ENCODE measurements at places on chromosomes 13 and 19.
A peak's percentile ranks its signal among the peaks of the same experiment; 100 is the strongest.

GRCh38 chr13:27161980-27162379 lies 9.6 kb downstream of the USP12 start:
- DNase-seq, result no peak

DNA sequence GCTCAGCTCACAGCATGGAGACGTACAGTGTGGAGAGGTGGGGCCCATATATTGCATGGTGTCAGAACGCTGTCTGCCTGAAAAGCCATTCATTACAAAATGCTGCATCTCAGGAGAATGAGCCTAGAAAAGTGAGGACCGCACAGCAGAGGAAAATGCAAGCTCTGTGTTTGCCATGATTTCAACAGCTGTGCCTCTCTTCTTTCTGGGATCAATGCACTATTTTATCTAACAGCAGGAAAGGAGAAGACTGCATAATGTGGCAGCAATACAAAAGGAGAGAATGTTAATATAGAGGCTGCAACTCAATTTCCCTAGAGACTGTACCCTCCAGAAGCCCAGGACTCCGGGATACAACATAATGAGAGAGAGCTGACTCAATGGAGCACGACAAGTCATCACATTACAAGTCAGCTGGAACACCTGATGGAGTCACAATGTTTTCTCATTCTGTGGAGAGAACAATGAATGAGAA lies 368.0 kb downstream of the FGF14 start:
- DNase-seq, result no peak

DNA sequence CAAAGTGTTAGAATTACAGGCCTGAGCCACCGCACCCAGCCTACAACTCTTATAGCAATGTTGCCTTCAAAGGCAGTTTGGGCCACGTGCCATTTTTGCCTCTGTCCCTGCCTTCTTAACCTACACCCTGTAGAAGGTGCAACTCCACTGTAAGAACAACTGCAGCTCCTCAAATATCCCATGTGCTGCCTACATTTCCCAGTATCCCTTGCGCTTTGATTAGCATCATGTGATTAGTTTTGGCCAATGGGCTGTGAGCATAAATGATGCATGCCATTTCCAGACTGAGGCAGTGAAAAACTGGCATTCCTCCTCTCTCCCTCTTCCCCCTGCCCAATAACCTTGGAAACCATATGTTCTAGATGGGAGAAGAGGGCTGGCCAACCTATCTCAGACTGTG lies 75.2 kb upstream of the MRI1 start:
- no peak for DNase-seq

DNA sequence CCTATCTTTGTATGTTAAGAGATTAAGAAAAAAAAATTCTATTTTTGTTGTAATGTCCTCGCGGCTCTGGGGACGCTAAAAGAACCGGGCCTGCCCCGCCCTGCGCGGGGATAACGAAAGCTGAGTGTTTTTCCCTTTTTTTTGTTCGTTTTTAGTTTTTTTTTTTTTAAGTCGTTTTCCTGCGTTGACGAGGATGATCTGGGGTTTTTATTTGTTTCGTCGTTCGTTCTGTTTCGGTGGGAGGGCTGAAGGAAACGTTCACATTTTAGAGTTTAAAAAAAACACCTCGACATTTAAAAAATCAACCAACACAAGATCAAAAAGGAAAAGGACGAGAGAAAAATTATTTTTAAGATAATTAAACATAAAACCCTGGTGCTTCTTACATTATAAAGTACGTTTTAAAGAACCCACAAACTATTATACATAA lies 5.6 kb downstream of the LYL1 start:
- DNase-seq, result no peak

DNA sequence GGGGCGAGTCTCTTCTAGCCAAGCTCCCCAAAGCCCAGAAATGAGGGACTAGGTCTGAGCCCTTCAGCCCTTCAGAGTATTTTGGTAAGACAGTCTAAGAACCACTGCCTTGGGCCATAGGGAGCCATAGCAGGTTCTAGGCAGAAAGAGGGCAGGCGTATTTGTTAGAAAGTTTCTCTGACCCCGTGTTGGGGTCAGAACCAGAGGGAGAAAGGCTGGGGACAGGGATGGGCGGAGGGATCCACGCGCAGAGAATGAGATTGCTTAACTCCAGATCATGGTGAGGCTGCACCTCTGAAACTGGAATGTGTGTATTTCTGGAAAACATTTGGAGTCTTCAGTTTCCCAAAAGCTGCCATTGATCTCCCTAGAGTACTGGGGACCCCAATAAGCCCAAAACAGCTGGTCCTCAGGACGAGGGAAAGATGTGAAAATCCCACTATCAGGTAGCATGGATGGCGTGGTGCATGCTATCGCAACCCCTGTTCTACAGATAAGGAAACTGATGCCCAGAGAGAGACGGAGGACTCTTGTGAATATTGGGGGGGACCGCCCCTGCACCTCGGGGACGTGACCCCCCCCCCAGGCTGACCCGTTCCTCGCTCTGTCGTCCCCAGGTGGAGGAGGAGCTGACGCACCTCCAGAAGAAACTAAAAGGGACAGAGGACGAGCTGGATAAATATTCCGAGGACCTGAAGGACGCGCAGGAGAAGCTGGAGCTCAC lies 703 bp upstream of the TPM4 start:
- DNase-seq, result no peak

GRCh38 chr19:33580645-33581037 lies 41.1 kb upstream of the CHST8 start:
- no peak for DNase-seq

- no peak for DNase-seq
Measured at GRCh38 chr19:33508941-33509614, 12.5 kb downstream of the PEPD start.

- DNase-seq, result no peak
Measured at GRCh38 chr13:89150362-89150761, 1479.2 kb downstream of the SLITRK5 start.

DNA sequence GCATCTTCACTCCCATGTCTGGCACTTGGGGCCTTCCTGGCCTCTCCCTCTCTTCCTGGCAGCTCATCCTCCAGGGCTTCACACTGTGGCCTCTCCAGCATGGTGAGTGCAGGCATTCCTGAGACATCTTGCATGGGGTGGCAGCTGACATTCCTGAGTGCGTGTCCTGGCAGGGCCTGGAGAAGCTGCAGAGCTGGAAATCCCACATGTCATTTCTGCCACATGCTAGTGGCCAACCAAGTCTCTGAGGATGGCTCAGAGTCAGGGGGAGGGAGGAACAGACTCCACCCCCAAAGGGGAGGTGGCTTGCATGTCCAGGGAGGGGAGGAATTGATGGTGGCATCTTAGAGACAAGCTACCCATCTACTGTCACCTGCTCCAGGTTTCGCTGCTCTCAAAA lies 41.6 kb upstream of the AMER2 start:
- no peak for DNase-seq

GRCh38 chr19:2625434-2625833 lies 77.1 kb downstream of the GNG7 start:
- no peak for DNase-seq

DNA sequence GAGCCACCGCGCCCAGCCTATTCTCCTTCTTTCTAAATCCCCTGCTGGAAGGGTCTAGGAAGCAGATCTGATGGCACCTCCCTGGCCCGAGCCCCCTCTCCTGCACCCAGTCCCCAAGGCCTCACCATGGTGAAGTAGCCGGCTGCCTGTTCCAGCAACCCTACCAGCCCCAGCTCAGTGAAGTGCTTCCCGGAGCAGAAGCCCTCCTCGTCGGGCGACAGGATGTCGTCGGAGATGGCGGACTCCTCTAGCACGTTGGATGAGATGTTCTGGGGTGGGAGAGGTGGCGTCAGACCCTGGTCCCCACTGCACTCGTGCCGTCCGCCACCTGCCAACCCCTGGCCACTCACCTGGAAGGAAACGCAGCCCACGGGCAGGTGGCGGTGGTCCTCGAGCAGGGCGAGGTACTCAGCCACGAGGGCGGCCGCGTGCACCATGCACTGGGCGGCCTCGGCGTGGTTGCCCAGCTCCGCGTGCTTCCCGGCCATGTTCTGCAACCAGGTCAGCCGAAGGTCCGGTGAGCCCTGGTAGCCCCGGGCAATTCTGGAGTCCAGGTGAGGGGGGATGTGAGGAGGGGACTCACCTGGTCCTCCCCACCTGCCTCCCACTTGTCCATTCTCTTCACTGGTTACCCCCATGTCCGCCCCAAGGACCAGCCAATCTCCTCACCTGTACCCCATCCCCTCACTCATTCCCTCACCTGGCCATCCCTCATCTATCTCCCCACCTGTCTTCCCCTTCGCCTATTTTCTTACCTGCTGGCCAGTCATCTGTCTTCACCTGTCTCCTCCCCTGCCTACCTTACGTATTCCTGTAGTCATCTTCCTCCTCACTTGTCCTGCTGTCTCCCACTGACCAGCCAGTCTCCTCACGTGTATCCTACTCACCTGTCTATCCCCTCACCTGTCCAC lies 11.5 kb upstream of the KANK2 start:
- no peak for DNase-seq

DNA sequence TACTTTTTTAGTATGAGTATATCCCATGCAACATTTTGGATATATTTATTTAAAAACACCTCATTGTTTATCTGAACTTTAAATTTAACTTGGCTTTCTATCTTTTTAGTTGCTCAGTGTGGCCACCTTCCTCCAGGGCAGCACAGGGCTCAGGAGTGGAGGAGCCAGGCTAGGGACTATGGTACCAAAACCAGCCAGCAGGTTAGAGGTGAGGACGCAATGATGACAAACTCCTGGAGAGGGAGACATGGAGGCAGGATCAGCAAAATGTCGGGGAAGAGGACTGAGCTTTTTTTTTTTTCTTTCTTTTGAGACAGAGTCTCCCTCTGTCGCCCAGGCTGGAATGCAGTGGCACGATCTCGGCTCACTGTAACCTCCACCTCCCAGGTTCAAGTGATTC lies 29.6 kb upstream of the CALM3 start:
- no peak for DNase-seq

DNA sequence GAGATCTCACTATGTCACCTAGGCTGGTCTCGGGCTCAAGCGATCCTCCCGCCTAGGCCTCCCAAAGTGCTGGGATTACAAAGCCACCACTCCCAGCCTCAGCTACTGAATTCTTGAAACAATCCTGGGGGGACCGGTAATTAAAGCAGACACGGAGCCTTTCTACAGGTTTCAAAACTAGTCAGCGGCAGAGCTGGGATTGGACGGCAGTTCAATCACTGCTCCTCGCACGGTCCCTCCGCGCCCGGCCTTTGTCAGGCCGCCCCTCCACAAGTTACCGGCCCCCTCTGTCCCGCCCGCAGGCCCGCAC lies 229 bp downstream of the BORCS8 start:
- DNase-seq, result no peak

- DNase-seq, result no peak
Measured at GRCh38 chr19:34260771-34261173, 6.4 kb downstream of the GARRE1 start.

- DNase-seq, result no peak
Measured at GRCh38 chr13:23794267-23795161, 94.7 kb downstream of the MIPEP start.

DNA sequence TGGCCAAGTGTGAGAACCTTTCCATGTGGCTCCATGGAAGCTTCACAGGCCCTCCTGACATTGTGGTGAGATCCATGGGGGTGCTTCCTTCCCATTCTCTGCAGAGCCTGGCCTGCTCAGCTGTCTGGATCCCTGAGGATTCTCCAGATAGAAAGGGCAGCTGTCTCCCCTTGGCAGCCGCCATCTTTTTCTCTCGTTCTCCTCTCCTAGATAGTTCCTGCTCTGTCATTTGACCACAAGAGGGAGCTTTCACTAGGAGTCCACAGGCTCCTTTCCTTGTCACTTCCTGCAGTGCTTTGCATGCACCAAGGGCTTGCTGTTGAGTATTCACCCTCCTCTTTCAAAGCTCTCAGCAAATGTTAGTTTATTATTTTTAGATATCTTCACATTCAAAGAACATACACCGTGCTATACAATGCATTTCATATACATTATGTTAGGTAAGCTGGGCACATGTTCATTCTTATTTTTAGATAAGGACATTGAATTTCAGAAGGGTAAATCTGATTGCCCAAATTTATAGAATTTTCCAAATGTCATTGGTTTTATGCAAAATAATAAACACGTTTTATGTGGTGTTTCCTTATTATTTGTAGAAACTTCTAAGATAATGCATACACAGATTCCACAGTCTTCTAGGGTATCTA lies 133.2 kb downstream of the FRY start:
- DNase-seq, result no peak

DNA sequence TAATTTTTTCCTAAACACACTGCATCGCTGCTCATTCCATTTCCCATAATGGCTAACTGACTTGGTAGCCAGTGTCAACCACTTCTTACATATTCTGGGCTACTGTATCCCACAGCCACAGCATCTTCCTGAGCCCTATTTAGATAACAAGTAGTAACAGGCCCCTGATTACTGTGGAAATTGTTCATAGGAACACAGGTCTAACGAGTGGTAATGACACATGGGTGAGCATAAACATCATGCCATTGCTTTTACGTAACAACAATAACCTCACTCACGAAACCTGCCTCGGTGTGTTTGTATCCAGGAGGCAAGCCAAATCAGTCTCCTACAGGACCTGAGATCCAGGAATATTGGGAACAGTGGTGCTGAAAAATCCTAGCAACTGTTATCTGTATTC lies 438.6 kb downstream of the KLF5 start:
- DNase-seq, result no peak

DNA sequence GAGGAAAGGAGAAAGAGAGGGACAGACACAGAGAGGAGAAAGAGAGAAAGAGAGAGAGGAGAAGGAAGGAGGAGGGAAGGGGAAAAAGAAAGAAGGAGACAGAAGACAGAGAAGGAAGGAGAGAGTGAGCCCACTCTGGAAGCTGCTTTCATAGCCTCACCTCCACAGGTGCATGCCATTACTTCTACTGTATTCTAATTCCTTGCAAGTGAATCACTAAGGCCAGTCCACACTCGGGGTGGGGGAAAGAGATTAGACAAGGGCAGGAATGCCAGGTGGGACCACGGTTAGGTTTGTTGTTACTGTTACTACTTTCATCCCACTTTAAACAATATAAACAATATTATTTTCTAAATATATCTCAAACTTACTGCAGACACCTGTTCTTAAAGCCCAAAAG lies 684.5 kb upstream of the ARGLU1 start:
- DNase-seq, result no peak

GRCh38 chr19:45391346-45391745 lies 13.5 kb downstream of the PPP1R13L start:
- peak; percentile 27 for DNase-seq

- peak; percentile 88 for DNase-seq
Measured at GRCh38 chr19:1856698-1857603, 6.4 kb downstream of the KLF16 start.

DNA sequence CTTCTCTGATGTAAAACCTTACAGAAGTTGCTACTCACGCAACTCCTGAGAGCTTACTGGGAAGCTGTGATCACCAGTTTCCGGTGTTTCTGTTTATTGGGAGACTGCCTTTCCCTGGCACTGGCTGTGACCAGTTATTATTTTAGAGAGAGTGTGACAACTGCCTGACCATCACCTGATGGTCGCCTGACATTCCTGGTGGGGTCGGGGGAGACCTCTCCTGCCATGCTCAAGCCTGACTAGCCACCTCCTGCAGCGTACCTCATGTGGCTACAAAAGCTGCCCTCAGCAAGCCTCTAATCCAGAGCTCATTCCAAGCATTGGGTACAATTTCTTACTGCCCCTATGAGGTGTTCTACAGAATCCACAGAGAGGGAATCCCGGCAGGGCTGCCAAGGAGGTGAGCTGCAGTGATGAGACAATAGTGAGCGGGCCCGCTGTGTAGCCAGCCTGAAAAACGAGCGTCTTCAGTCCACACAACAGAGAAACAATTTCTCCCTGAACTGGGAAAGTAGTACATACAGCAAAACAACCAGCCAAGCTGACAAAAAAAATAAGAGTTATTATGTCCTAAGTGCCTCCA lies 28.7 kb downstream of the GJA3 start:
- no peak for DNase-seq

GRCh38 chr13:39531646-39532045 lies 71.3 kb downstream of the LHFPL6 start:
- no peak for DNase-seq

GRCh38 chr13:28181413-28181812 lies 43.1 kb downstream of the PAN3 start:
- DNase-seq, result no peak
